ENCODE measurements at places on chromosomes 3 and 15.
A peak's percentile ranks its signal among the peaks of the same experiment; 100 is the strongest.

- no peak for DNase-seq
Measured at GRCh38 chr15:85745525-85746150, 49.1 kb downstream of the KLHL25 start.

DNA sequence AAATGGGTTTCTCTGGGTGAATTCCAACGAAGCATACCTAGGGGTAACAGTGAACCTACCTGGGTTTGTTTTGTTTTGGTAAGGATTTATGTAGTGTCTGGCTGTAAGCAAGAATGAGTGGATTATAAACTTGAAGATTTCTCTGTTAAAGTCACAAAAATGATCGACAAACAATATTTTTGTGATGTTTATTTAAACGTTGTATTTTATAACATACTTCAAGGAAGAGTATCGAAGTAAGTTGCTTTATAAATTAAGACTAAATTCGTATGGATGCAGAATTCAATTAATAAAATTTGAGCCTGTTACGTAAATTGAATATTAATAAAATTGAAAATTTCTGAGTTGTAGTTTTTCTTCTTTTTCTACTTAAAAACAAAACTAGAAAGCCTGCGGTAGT is 982 bp upstream of the ZDHHC23 start:
- DNase-seq = no peak

DNA sequence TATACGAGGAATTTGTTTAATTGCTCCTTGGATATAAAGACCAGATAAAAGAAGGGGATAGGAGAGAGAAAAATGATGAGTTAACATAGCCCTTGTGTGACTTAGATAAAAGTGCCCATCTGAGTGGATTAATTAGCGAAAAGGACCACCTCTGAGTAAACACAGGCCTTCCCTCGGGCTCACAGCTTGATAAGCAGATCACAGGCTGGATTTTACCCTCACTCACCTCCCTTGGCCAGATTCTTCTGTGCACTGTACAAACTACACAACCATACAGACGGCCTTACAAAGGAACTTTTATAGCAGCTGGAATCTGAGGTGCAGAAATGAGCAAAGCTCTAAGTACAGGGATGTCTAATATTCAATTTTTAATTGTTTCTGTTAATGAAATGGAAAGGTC is 112.4 kb upstream of the STT3B start:
- DNase-seq = no peak

DNA sequence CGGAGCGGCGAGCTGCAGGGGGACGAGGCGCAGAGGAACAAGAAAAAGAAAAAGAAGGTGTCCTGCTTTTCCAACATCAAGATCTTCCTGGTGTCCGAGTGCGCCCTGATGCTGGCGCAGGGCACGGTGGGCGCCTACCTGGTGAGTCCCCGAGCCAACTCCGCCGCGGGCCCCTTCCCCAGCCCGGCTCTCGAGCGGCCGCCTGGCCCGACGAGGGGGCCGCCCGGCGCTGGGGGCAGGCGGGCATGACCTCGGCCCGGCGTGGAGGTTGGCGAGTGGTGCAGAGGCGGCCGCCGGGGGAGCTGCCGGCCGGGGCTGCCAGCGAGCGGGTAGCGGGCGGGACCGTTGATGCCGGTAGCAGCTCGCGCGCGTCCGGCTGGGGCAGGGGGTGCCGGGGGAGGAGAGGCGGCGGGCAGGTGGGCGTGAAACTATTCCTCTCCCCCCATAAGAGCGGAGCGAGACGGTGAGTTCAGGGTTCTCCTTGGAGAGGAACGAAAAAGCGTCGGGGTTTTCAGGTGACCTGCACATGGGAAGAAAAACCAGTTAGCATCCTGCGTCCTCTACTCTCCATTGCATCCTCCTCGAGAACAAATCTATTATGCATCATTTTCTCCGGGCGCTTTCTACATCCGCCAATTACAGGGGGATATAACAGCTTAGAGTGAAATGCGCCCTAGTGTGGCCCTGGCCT is 585 bp downstream of the SLCO3A1 start:
- DNase-seq = peak; percentile 25

DNA sequence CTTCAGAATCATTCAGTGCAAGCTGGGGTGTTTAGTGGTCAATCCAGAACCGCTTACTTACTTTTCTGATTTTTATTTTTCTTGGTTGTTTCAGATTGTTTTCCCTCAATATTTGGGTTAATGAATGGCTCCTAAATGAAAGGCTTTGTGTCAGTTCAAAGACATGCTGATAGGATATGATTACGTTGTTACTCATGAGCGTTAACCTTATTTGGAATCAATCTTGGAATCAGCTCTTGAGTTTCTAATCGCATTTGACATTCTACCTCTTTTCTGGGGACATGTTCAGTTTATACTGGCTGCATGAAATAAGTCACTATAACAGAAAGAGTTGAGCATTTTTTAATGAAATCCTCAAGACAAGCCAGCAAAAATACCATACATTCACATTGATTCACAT is 50.2 kb downstream of the ATP11B start:
- peak; percentile 42 for DNase-seq

DNA sequence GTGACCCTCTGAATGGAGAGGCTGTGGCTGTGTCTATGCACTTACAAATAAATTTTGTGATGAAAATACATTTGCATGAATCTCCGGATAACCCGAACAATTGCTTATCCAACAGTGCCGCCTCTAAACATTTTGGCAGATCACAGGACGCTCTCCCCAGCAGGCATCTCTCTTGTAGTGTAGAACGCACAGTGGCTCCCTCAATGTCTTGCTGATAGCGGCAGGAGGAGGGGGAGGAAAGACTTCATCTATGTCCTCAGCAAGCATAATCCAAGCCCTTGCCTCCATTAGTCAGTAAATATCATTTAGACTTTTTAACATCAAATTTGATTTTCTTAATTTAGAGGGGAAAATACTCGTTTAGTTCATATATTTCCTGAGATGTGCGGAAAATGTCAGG is 318.1 kb upstream of the IGF1R start:
- no peak for DNase-seq

- DNase-seq = peak; percentile 69
Measured at GRCh38 chr3:41338276-41338675, 139.0 kb downstream of the CTNNB1 start.

DNA sequence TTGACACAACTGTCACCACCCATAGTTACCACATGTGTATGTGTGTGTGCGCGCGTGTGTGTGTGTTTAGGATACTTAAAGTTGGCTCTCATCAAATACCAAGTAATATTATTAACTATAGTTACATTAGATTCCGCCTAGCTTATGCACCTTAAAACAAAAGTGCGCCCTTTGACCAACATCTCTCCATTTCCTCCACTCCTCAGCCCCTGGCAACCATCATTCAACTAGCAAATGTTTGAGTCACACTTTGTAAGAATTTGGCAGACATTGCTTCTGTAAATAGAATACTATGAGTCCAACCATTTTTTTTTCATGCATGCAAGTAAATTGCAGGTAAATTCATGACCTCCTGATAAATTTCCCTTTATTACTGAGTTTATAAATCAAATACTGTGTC is 169.3 kb downstream of the GBE1 start:
- peak; percentile 42 for DNase-seq

DNA sequence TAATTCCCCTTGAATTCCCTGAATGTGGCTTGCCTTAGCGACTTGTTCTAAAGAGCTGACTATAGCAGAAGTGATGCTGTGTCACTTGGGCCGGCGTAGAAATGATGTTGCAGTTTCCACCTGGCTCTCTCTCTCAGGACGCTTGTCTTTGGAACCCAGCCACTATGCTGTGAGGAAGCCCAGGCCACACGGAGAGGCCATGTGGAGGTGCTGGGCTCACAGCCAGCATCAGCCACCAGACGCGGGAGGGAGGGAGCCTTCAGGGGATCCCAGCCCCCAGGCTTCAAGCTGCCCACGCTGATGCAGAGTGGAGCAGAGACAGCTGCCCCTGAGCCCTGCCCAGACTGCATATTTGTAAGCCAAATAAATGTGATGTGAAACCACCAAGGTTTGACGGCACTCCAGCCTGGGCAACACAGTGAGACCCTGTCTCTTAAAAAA is 18.6 kb downstream of the RNU5B-1 start:
- peak; percentile 41 for DNase-seq

- peak; percentile 44 for DNase-seq
Measured at GRCh38 chr3:196969134-196969659, 564 bp upstream of the PIGZ start.

DNA sequence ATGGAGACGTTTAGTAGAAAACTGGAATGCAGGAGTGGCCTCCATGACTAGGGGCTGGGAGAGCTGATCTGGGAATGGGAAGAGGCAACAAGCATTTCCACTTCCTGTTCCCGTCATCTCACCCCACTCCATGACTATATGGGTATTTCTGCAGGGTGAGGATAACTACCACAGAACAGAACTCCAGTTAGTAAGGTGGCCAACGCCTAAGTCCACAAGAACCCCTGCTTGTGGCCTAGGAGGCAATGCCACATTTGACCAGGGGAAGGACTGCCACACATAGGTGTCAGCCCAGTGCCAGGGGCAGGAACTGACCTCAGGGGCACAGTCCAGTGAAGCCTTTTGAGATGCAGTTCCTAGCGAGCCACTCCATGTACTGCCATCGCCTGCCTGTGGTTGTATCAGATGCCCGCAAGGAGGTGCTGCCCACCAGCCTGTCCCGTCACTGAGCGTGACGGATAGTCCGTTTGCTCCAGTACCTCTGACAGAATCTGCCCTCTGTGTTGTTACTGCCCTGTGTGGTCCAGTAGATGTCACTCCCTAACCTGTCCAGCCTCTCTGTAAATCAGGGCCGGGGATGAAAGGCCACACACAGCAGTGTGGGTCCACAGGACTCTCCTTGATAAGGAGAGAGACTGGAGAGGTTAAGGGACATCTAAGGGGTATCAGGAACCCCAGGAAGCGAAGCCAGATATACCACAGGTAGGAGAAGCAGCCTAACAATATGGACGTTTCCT is 3.5 kb upstream of the MTFMT start:
- peak; percentile 69 for DNase-seq

DNA sequence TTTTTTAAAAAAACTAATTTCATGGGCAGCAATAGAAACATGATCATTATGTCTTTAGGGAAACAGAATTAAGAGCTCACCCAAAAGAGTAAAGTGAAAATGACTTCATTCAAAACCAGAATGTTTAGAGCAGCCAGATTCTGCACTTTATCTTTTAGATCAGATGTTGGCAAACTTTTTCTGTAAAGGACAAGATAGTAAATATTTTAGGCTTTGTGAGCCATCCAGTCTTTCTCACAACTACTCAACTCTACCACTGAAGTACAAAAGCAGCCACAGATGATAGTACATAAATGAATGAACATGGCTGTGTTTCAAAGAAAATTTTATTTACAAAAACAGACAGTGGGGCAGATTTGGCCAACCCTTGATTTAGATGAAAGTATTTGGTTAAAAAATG is 84.5 kb downstream of the SETD2 start:
- DNase-seq = peak; percentile 31

GRCh38 chr3:152127058-152127457 is 141.7 kb upstream of the MBNL1 start:
- DNase-seq = no peak

- DNase-seq = no peak
Measured at GRCh38 chr15:83928392-83928734, 274.4 kb downstream of the ADAMTSL3 start.

GRCh38 chr3:190119461-190120268 is 1.0 kb downstream of the P3H2 start:
- no peak for DNase-seq

GRCh38 chr3:186920796-186921195 is 9.5 kb upstream of the ST6GAL1 start:
- DNase-seq = no peak

- DNase-seq = no peak
Measured at GRCh38 chr3:78858174-78858573, 909.6 kb downstream of the ROBO1 start.

DNA sequence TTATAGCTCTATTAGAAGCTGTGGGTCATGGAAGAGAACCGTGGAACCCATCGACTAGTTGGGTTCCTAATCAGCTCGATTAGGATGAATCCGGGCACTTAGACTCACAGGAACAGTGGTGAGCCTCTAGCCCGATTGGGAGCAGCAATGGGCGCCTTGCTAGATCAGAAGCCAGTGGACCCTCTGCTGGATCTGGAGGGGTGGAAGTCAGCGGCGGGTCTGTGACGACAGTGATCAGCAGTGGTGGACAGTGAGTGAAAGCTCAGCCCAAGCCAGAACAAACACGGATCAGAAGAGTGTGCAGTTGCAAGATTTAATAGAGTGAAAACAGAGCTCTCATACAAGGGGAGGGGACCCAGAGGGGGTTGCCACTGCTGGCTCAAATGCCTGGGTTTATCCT is 1170.2 kb downstream of the OTOL1 start:
- DNase-seq = no peak

DNA sequence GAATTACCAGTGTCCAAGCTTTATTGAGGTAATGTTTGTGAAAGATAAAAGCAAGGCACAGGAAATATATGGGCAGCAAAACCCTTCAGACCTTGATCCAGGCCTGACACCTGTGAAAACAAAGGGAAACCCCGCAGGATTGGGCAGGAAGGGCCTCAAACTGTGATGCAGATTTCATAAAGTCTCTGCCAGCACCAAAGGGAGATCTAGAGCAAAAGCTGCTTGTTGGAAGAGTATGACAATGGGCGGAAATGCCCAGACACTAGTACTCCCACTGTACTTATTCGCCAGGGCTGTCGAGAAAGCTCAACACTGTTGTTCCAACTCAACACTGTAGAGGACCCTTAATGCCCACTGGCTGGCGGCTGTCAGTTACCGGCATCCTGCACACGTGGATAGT is 207.9 kb downstream of the CD47 start:
- no peak for DNase-seq

DNA sequence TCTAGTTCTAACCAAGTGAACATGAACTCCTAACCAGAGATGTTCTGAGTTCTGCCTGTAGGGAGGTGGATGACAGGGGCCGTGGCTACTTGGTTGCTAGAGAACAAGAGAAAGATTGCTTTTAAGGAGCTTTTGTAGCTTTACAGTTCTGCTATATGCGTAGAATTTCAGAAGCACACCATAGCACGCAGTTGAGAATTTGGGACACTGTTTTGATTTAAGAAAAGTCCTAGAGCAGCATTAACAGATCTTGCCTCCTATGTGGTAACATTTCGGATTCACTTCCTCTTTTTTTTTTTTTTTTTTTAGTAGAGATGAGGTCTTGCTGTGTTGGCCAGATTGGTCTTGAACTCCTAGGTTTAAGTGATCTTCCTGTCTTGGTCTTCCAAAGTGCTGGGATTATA is 181.7 kb downstream of the TCF12 start:
- DNase-seq = no peak

- DNase-seq = peak; percentile 25
Measured at GRCh38 chr15:38028869-38029268, 94.4 kb downstream of the TMCO5A start.

- no peak for DNase-seq
Measured at GRCh38 chr15:97456521-97457202, 503.8 kb upstream of the ARRDC4 start.

- peak; percentile 6 for DNase-seq
Measured at GRCh38 chr15:50390554-50391264, 33.5 kb upstream of the USP8 start.

DNA sequence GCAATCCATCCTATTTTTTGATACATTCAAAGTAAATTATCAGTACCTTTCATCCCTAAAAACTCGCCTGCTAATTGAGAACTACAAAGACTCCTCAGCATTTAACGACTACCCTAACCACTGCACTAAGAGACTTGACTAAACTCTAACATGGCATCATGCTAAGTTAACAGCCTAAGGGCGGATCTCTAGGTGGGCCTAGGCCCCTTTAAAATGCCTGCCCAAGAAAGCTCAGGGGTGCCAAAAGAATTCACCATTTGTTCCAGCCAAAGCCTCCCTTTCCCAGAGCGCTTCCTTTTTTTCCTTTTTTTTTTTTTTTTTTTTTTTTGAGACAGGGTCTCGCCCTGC is 568 bp upstream of the NEK4 start:
- no peak for DNase-seq
